ENCODE measurements at places on chromosomes 6 and 20.

- no peak for DNase-seq
Measured at GRCh38 chr6:3627956-3628835, 123.3 kb downstream of the PXDC1 start.

DNA sequence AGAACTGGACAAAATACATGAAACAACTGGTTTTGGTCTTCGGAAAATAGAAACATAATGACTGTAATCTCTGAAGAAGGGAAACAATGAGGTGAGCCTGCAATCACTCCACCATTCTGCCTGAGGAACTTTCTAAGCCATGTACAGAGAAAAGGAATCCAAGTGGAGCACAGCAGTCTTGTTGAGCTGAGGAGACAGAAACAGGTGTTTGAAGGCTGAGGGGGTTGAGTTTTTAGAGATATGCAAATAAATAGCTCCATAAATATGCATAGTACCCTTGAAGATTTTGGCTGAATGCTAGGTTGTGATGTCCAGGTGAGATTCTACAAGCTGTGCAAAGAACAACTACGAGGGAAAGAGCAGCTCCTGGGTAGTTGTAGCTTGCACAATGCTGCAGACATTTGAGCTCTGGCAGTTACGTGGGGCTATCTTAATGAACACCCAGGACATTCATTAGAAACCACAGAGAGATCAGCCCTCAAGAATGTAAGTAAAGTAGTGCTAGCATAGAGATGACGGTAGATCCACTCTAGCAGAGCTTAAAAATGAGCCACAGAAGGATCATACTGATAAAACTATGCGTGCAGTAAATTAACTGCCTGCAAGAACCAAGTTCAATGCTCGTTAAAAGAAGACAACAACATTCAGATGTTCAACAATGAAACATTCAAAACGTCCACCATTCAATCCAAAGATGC is 24.3 kb downstream of the TUBB2B start:
- DNase-seq: no peak

DNA sequence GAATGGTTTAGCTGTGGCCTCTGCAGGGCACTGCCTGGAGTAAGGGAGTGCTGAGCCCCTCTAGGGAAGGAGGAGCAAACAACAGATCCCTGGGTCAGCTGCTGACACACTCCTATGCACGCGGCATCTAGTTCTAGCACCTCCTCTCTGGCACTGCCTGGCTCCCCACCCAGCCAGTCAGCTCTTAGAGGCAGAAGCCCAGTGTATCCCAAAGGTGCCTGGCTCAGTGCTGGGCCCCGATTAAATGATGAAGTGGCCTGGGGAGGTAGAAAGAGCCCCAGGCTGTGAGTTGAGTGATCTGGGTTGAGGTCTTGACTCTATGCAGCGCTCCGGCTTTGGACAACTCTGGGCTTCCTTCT is 7.6 kb upstream of the VEGFA start:
- no peak for DNase-seq

GRCh38 chr20:32858189-32858588 is 534 bp upstream of the EFCAB8 start:
- DNase-seq: no peak

- no peak for DNase-seq
Measured at GRCh38 chr6:11366934-11367637, 134.6 kb upstream of the NEDD9 start.

DNA sequence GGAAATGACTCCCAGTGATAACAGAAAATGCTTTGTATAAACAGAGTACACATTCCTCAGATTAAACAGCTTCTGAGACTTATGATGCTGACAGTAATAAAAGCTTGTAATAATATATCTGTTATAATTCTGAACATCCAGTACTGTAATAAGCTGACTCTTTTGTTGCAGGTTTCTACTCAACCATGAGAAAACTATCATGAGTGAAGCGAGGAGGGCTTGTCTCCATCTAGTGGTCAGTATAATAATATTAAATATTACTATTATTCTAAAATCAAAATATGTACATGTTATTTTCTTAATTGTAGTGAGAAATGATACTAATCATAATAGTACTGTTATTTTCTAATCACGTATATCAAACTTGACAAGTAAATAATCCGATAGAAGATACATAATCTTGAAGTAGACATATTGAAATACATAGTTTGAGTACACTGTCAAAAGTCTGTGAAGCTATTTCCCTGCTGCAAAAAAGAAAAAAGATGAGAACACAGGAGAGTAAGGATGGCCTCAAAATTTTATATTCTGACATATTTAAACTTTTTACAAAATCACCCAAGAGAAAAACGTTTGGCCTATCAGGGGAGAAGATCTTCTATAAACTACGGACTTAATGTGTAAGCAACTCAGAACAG is 183.1 kb downstream of the MOXD1 start:
- no peak for DNase-seq

DNA sequence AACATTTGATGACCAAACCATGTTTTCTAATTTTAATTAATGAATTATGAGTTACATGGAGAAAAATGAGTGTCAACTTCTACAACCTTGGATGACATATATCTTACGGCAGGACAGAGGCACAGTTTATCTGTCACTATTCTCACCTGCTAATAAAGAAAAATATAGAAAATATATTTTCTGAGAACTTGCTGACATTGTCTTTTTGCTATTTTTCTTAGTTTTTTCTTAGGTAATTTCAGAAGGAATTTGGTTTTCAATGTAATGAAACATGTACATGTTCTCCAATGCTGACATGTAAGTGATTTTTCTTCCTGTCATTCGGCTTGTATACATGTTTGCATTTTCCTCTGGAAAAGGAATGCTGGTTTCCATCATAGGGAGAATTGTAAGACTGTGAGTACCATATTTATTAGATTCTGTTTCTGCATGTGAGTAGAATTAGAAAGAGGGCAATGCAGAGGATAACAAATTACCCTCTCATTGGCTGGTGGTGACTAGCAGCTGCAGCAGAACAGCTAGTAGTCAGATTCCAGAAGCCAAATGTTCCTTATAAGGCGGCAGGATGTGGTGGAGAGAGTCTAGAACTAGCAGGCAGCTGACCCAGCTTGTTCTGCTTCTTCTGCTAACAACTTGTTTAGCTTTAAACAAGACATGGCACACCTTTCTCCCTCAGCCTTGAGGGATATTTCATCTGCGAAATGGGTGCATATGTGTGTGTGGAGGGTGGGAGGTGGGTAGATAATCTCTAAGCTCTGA is 132.8 kb upstream of the SPACA1 start:
- DNase-seq: no peak

DNA sequence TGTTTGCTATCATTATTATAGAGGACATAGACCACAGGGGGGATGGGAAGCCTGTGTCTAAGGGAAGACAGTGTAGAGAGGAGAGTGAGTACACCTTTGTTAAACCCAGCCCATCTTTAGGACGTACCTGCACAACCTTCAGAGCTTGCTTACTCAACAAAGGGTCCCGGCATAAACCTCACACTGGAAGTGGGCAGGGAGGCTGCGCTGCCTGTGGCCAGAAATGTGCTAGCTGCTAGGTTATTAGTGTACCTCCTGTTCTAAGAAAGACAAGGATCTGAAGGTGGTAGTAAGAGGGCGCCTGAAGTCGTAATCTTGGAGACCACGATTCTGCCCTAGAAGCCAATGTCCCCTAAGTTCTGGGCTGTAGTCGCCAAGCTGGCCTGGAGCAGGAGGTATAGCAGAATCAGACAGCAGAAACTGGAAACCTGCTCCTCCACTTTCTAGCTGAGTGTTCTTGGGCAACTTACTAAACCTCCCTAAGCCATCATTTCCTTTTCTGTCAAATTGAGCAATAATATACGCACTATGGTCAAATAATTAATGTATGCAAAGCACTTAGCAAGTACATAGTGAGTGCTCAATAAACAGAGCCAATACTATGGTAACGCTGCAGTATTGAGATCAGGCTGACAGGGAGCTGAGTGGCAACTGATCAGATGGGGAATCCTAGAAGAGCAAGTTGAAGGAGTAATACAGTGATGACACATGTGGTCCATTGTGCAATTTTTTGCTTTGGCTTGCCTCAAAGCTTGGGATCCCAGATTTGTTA is 16.8 kb upstream of the AKIRIN2 start:
- DNase-seq: no peak

GRCh38 chr6:167690931-167691330 is 135.8 kb upstream of the AFDN start:
- no peak for DNase-seq

Measured in activated T-cell treated with anti-CD3 and anti-CD28 coated beads for 1 hour (primary cell).